Stimulated activated CD8-positive, alpha-beta memory T cell treated with anti-CD3 and anti-CD28 coated beads, Interleukin-12 subunit alpha, Interleukin-12 subunit beta, amount 100 ng/mL, for 1 hour (primary cell): ENCODE measurements at places on chromosomes 11 and 22.

- DNase-seq, result no peak
These were observed 3.9 kb downstream of the FADD start for GRCh38 chr11:70206982-70207376.

- no peak for DNase-seq
These were observed 144.3 kb downstream of the TEAD1 start for GRCh38 chr11:12818333-12819015.

- DNase-seq, result no peak
These were observed 26.3 kb upstream of the GNB1L start for GRCh38 chr22:19880786-19881569.

- DNase-seq, result no peak
These were observed 203.7 kb upstream of the MTMR2 start for GRCh38 chr11:96127596-96127959.

DNA sequence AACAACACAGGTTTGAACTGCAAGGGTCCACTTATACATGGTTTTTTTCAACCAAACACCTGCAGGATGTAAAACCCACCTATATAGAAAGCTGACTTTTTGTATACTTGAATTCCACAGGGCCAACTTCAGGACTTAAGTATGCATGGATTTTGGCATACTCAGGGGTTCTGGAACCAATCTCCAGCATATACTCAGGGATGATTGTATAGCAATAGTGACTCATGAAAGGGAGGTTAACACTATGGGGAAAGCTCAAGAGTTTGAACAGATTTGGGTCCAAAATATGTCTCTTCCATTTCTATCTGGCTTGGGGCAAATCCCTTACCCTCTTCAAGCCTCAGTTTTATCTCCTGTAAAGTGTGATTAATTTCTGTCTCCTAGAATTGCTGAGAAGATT, 94.9 kb downstream of the MICAL2 start:
- no peak for DNase-seq

DNA sequence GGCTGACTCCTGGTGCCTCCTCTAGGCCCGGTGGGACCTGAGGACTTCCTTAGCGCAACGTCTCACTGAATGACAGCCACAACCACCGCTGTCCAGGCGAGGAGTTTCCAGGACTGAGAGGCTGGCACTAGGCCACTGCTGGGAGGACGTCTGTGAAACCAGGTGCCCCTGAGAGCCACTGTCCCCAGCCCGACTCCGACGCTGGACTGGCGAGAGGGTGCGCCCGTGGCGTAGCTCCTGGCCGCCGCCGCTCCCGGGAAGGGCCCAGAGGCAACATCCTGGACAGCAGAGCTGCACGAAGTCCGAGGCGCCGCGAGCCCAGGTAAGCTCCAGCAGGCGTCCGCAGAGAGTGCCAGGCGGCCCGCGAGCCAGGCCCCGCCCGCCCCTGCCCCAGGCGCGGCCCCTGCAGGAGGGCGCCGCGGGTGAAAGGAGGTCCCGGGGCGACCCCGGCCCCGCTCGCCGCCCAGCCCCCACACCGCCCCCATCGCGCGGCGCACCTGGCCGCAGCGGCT, 525 bp downstream of the DGCR2 start:
- DNase-seq, result no peak

DNA sequence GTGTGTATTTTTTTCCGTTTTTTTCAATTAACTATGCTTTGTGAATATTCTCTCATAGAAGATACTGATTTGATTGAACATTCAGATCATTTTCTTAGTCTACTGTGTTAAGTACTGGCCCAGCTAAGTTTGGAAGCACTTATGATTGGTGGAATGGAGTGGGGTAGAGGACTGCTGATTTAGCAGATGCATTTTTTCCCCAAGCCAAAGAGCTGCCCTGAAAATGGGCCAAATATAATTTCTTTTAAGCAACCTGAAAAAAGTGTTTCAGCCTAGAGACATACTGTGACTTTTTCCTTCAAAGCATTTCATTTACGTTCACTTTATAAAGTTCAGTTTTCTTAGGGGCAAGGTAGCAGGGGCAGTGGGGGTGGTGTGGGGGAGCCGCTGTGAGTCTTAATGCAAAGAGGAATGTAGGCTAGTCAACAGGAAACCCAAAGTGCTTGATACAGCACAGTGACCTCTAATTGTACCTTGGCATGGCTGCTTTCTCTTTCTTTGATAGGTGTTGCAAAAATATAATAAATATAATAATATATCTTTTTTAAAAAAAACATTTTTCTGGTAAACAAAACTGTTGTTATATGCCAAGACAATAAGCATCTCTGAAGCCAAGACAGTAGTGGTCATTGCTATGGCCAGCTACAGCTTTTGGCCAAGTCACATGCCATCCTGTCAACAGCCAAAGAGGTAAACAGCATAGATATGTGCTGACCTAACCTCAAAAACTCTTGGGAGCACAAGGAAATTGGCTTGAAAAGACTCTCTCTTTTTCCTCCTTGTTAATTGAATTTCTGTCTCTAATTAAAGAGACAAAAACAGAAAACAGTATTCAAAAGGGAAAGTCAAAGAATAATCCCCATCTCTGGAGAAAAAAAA, 58.8 kb downstream of the LIF start:
- DNase-seq, result no peak

GRCh38 chr11:33670250-33671011, 30.2 kb downstream of the C11orf91 start:
- DNase-seq, result no peak

GRCh38 chr11:57761301-57762234, at the start of gene CTNND1:
CTNND1 (plus strand) TSS chr11:57761802; CDS start chr11:57791479, 29,677 bp downstream.
- no peak for DNase-seq

GRCh38 chr11:86035164-86035563, 33.7 kb downstream of the PICALM start:
- DNase-seq, result no peak

DNA sequence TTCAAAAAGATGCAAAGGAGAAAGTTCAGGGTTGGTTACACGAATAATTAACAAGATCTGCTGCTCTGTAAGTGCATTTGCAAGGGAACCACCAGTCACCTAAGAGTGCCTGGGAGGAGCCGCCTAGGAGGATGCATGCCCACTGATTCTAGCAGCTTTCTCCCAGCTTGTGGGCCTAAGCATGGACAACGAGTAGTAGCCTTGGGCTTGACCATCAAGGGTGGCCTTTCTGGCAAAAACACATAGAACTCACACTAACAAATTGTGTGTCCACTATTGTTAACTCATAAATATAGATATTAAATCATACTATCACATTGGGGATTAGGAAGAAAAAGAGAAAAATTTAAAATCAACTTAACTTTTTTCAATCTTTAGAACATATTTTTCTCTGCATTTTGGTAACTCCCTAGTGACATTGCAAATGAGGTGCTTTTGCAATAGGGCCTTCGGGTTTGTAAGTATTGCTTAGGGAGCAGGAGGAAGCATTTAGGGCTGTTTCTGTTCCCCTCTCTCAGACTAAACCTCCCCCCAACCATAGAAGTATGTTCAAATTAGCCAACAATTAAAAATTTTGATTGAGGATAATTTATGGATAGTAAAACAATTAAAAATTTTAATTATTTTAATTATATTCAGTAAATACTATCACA, 57.3 kb upstream of the CEP295 start:
- no peak for DNase-seq

DNA sequence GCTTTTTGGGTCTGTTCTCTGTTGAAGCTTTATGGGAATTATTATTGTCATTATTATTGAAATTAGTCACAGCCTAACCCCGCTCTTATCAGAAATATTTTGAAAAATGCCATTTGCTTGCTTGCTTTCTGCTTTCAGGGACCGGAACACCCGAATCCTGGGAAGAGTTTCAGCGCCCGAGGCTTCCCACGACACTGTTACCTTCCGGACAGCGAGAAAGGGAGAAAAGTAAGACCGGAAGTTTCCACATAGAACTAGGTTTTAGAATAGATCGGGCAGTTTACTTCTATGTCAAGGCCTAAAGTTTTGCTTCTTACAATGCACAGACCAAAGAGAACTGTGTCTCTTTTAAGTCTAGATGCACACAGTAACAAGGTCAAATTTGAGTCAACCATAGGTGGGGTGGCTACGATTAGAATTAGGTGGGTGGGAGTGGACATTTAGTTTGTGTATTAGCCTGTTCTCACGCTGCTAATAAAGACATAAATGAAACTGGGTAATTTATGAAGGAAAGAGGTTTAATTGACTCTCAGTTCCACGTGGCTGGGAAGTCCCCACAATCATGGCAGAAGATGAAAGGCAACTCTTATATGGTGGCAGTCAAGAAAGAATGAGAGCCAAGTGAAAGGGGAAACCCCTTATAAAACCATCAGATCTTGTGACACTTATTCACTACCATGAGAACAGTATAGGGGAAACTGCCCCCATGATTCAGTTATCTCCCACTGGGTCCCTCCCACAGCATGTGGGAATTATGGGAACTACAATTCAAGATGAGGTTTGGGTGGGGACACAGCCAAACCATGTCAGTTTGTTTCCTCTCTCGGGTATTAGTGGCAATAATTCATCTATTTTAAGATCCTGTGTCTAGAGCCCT, 12.9 kb downstream of the MPEG1 start:
- no peak for DNase-seq

GRCh38 chr11:64803158-64803845, at the start of gene MAP4K2:
MAP4K2 (minus strand) TSS chr11:64803214; CDS start chr11:64803149, 65 bp downstream.
- DNase-seq, result peak; percentile 68

- DNase-seq, result no peak
These were observed 84.1 kb downstream of the PARVA start for GRCh38 chr11:12461516-12461915.

GRCh38 chr11:119121811-119122124, 388 bp downstream of the HINFP start:
- DNase-seq, result no peak

DNA sequence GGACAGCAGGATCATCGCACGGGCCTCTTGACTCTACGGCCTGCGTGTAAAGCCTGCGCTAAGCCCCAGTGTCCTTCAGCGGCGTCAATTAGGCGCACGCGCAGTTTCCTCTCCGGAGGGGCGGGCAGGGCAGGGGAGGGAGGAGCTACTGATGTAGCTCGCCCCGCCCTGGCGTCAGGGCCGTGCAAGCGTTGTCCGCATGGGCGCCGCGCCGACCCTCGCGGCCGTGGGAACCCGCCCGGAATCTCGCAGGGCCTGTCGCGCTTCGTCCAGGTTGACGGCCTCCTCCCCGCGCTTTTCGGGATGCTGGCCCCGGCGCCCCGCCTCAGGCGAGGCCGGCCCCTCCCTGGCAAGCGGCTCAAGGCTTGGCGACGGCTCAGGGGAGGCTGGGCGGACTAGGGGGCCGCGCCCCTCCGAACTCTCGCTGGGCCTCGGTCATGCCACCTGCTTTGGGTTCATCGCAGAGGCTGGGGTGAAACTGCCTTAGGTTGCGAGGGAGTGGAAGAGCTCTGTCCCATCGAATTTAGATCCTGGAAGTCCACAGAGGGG, 61.1 kb downstream of the ST3GAL4 start:
- DNase-seq, result peak; percentile 47

- DNase-seq, result no peak
These were observed 7.4 kb downstream of the KMT2A start for GRCh38 chr11:118443590-118444218.

DNA sequence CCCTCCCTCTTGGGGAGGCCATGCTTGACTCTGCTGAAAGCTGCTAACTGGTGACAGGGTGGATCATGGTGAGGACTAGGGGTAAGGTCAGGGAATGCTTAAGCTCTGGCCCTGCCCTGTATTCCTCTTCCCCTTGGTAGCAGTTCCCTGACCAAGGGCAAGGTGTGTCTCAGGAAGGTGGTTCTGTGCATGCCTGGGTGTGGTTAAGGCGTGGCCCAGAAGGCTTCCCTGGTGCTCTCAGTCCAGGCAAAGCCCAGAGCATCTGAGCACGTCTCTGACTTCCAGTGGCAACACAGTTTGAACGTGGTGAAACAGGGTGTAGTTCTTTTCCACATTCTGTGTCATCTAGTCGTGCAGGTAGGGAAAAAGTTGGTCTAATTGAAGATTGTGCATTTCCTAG, 53.1 kb upstream of the HORMAD2 start:
- no peak for DNase-seq

- DNase-seq, result no peak
These were observed 65.5 kb upstream of the SYT9 start for GRCh38 chr11:7186190-7186589.

DNA sequence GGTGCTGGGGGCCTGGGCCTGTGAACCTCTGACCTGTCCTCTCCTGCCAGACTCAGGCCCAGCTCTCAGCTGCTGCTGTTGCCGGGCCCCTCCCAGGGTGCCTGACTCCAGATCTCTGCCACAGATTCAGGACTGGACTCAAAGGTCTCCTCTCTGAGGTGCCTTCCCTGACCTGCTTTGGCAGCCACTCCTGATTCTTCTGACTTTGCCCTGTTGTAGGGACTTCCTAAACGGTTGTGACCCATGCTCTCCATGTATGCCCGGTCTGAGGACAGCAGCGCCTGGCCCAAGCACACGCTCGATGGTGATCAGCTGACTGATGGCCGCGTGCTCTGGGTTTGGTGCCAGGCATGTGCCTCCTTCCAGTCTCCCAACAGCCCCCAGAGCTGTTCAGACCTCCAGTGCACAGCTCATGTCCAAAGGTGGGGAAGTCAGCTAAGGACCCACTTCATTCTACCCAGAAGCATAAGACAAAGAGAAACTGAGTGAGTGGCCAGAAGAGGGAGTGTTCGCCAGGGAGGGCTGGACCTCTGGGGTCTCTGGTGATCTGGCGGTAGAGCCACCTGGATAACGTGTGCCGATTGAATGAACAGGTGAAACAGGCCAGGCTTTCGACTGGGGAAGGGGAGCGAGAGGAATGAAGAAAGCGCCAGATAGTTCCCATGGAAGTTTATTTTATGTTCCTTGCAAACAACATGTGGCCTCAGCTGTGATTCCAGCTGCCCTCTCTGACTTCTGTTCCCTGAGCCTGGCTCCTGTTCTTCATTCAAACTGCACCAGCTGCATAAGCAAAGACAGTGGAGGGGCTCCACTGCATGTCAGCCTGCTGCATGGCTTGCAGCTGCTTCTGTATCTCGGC, 8.1 kb upstream of the TOP3B start:
- no peak for DNase-seq

GRCh38 chr11:44524346-44524745, 41.1 kb upstream of the CD82 start:
- no peak for DNase-seq

GRCh38 chr22:24037851-24038765, 27.0 kb downstream of the CABIN1 start:
- DNase-seq, result no peak

DNA sequence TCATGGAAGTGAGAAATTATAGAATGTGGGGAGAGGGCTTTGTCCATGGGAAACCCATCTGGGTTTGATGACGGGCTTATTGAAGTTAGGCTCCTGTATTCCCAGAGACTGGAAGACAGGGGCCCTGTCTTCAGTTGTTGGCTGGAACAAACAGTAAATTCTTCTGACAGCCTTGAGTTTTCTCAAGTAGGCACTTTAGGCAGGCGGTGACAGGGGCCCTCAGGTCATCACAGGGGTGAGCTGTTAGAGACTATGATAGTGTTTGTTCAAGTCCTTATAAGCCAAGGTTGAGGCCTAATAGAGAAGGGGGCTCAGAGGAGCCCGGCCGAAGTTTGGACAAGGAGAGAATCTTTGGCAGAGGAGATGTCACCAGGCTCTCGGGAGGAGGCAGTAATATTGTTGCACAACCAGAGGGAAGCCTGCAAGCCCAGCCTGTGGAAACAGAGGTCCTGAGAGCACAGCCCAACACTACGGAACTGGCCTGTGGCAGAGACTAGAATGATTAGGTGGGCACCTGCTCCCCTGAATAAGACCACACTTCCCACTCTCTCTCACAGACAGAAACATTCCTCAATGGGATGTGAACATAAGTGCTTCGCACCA, 20.2 kb upstream of the IL17RA start:
- no peak for DNase-seq

- DNase-seq, result no peak
These were observed 195.6 kb downstream of the GRIK4 start for GRCh38 chr11:120707098-120707497.

GRCh38 chr11:95767498-95767897, 22.1 kb downstream of the FAM76B start:
- no peak for DNase-seq

- no peak for DNase-seq
These were observed 204.6 kb downstream of the DBX1 start for GRCh38 chr11:19955660-19956059.
